Coronary artery (tissue), 2 donors: ENCODE measurements at places on chromosomes 11 and 22.

DNA sequence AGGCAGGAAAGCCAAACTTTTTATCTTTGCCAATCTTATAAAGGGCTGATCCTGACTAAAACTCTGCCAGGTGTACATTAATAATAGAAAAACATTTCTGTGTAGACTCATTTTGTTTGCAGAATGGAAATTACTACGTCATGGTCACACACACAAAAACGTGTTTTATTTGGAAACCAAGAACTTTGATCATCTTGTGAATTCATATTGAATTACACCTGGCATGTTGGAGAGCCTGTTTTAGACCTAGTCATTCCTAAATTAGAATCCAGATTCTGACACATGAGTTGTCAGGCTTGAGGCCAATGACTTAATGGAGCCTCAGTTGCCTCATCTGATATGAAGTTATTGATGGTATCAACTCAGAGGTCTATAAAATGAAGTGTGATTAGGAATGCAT lies 235.6 kb upstream of the TENM4 start:
- no peak for DNase-seq

- DNase-seq: no peak
Measured at GRCh38 chr11:9859554-9860305, 195.9 kb downstream of the SWAP70 start.

DNA sequence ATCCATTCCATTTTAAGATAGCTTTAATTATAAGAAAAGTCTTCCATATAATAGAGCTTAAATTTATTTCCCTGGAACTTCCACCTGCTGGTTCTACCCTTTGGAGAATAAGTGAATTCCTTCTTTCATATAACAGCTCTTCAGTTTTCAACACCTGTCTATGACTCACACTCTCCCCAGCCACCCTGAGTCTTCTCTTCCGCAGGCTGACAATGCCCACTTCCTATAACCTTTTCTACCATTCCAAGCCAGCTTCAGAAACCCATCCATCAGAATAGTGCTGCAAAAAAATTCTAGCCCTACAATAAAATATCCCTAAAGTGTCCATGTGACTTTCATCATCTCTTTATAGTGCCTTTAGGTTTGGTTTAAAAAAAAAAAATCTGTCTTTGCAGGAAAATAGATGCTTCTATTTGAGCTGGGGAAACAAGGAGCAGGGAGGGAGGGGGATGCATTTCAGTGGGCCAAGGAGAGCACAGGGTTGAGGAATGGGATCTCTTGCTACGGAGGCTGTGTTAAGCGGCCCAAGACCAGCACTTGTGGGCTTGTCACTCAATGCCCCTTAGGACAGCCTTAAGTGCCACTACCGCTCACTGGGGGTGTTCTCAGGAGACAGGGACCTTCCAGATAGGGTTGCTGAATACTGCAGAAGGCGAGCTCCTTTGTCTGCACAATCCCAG lies 178.6 kb downstream of the DSCAML1 start:
- DNase-seq: no peak

GRCh38 chr11:107819361-107820014 lies 39.1 kb downstream of the SLC35F2 start:
- no peak for DNase-seq

GRCh38 chr11:75563501-75563977 lies 1.5 kb downstream of the SERPINH1 start:
- no peak for DNase-seq
